ENCODE measurements at places on chromosomes 7 and 10.

- DNase-seq = peak; percentile 20
Measured at GRCh38 chr7:43108255-43109011, 4.0 kb upstream of the HECW1 start.

GRCh38 chr7:137151041-137151689 lies 192.4 kb downstream of the PTN start:
- DNase-seq = no peak

GRCh38 chr7:33792547-33793105 lies 112.7 kb upstream of the BMPER start:
- peak; percentile 67 for DNase-seq

DNA sequence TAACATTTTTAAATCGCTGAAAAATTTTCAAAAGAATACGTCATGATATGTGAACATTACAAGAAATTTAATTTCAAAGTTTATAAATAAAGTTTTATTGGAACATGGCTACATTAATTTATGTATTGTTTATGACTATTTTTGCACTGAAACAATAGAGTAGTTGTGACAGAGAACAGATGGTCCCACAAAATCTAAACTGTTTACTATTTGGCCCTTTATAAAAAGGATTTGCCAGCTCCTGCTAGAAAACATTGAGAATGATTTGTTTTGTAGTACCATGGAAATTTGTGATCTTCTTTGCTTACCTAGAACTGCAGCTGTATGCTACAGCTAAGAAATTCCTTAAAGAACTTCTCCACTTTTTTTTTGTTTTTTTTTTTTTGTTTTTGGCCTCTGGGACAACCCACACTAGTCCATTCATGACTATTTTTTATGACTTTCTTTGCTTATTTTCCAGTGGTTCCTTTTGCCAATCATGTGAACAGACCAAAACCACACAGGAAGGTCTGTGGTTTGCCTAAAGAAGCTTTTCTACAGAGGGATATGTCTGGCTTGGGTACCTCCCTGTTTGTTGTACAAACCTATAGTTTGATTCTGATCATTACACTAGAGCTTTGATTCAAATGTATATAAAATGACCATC lies 55.7 kb downstream of the ST7 start:
- DNase-seq = no peak

DNA sequence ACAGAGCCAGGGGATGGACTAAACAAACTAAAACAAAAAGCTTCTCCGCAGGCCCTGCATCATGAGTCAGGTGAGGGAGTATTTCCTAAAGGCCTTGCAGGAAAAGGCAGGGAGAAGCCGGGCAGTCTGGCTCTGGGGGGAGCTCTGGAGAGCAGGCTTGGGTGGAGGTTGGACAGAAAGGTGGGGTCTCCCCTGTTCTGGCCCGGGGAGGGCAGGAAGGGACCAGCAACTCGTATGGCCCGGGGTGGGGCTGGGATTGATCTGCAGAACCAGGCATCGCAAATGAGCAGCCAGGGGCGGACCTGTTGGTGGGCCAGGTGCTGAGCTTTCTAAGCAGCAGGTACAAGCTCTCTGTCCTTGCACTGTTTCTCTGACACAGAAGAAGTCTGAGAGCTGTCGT lies 235.2 kb downstream of the TCERG1L start:
- DNase-seq = no peak

GRCh38 chr10:77391605-77392235 lies 245.9 kb downstream of the KCNMA1 start:
- peak; percentile 40 for DNase-seq

DNA sequence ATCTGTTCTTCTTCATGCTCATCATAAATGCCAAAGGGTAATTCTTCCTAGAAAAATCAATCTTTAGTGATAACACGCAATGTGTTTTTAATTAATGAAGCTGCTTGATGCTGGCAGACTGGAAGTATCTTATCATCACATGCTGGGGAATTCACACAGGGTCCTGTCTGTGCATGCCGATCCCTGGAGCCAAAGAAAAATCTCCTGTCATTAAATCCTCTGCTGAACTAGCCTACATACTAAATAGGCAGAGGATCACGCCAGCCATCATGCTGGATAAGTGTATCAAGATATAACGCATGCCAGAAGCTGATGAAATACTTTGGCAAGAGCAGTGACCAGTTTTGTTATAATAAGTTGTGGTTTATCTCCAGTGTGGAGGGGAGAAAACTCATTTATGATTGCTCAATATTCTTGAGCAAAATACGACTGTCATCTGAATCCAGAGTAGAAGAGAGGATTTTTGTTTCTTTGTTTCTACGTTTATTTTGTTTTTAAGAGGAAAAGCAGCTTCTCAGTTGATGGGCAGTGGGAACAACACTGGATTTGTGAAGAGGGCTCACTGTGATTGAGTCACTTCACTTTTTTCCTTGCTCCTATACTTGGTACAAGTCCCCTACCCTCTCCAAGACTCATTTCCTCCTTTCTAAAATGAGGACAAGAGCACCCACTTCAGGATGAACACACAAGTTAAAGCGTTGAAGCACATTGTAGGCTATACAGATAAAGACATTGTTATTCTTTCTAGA lies 649.1 kb downstream of the TNS3 start:
- DNase-seq = no peak

DNA sequence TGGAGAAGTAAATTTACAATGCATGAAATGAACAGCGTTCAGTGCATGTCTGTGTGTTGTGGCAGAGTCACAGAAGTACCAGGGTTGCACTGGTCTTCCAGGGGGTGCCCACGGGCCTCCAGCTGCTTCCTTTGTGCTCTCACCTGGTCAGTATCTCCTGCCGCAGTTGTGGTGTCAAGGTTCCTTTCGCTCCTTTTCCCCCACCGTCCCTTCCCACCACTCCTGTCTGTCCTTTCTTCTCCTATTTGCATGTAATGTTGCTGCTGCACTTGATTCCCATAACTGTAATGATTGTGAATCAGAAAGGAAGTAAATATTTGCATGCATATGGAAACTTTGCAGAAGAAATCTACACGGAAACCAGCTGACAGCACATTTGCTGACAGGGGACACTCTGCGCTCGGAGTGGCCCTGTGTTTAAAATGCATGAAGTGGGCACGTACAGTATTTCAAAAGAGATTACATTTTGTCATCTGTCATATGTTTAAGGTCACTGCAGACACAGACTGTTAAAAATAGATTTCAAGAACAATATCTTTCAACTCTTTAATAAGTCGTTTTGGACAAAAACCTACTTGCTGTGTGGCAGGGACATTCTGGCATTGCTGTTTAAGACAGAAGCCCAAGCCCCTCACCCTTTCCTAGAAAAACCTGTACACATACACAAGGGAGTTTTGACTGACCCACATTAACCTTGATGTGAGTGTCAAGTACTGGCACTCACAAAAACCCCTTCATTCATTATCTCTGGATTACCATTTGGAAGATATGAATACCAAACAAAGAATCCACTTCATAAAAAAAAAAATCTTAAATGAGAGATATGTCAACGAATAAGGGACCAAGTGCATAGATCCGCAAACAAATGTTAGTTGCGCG lies 336.7 kb upstream of the KLF6 start:
- DNase-seq = no peak
